ENCODE measurements at places on chromosomes 1 and 21.

GRCh38 chr1:188314557-188315137 is 1485.9 kb downstream of the PLA2G4A start:
- DNase-seq: no peak

- DNase-seq: no peak
These were observed 6.3 kb downstream of the SLC2A7 start for GRCh38 chr1:9019896-9020295.

DNA sequence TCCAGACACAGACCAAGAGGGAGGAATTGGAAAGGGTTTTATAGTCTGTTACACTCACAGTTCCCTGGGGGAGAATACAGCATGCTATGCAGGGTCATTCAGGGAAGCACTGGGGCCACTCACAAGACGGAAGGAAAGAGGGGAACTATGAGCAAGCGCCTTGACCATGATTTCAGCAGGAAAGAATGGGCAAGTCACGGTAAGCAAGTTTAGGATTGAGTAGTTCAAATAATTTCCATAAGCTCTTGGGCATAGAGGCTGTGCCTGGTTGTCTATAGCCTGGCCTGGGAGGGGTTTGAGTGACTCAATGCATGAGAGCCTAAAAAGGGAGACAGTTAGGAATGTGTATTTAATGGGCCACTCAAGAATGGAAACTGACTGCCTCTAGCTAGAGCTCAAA is 176.7 kb downstream of the TTLL7 start:
- DNase-seq: no peak

- no peak for DNase-seq
These were observed 30.4 kb downstream of the NPHS2 start for GRCh38 chr1:179545321-179545720.

Measured in kidney (tissue), 22 donors.